ENCODE measurements at places on chromosomes 1 and 21.
A peak's percentile ranks its signal among the peaks of the same experiment; 100 is the strongest.

DNA sequence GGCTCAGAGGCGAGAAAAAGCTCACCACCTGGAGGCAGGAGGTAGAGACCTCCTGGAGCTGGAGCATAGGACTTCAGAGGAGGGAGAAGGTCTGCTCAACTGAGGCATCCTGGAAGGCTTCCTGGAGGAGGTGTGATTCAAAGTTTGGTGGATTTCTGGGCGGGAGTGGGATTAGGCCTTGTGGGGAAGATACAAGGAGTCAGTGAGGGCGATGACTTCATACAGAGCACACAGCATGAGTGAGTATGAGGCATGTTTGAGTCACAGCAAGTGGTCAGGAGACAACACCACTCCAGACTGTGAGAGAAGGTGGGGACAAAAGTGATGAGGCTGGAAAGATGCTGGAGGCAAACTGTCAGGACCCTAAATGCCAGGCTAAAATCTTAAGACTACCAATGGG lies 77.6 kb downstream of the MATN1 start:
- no peak for DNase-seq

DNA sequence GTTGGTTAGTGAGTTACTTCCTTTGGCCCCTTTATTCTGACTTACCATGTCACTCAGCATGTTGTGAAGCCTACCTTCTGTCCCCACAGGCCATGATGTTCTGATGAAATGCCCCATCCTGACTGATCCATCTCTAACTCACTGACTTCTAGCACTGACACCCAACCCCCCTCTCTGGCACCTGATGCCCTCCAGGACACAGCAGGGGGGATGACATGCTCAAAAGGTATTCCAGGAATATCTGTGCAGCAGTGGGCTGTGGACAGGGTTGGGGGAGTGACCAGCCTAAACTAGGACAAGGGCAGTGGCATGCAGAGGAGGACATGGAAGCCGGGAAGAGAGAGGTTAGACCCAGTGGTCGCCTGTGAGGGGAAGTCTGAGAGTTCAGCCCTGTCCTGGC lies 25.5 kb downstream of the SYT2 start:
- no peak for DNase-seq

DNA sequence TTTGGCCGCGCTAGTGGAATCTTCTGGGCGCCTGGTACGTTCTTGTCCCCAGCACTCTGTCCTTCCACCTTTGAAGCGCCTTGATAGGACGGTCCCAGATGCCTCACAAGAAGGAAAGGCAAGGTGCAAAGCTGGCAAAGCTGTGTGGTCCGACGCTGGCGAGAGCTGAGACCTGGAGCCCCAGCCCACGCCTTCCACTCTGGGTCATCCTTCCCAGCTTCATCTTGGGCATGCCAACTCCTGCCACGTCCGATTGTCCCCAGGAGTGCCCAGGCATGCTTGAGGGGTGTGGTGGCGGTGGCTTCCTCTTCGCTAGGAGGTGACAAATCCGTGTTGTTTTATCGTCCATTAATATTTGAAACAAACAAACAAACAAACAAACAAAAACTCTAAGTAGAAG lies 123.9 kb upstream of the DPYD start:
- no peak for DNase-seq

GRCh38 chr21:14241297-14241696 lies 25.3 kb downstream of the RBM11 start:
- DNase-seq, result no peak

GRCh38 chr1:205191622-205192021 lies 19.9 kb downstream of the DSTYK start:
- DNase-seq, result peak; percentile 49

- no peak for DNase-seq
Observed at GRCh38 chr21:36964398-36964797, 2.1 kb downstream of the HLCS start.

DNA sequence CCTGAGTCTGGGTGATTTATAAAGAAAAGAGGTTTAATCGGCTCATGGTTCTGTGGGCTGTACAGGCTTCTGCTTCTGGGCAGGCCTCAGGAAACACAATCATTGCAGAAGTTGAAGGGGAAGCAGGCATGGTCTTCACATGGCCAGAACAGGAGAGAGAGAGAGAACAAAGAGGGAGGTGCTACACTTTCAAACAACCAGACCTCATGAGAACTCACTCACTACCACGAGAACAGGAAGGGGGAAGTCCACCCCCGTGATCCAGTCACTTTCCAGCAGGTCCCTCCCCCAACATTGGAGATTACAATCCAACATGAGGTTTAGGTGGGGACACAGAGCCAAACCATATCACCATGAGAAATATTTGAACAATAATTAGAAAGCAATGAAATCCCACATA lies 222.9 kb downstream of the FAM72C start:
- no peak for DNase-seq

GRCh38 chr1:2412773-2413494 lies 570 bp upstream of the PEX10 start:
- DNase-seq, result peak; percentile 24

DNA sequence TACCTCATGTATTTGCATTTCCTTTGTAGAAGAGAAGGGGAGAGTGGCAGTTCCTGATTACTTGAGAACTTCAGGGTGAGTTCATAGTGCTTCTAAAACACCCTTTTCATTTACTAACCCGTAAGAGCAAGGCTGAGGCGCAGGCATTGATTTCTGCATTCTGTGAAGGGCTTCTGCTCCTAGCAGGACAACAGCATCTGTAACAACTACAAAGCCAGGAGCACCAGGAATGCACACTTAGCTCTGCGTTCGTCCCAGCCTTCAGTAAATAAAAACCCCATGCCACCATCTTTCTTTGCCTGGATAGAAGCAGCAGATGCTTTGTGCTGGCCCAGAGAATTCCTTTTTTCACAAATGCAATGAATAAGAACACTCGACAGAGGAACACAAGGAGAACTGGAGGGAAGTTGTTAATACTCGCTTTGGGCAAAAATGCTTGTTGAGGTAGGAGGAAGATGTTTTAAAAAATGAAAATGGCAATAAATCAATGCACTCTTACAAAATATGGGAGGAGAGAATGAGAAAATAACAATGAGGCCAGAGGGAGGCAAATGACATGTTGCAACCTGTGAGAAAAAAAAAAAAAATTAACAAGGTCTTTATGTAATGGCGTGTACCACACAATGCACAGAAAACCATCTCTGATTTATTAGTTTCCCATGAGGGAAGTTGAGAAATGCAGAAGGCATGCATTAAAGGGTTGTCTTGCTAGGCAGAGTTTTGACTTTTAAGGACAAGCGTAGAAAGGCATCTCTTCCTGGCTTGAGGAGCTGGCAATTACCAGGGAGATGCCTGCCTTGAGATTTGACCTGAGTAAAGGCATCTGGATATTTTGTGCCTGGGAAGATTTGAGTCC lies 418.8 kb downstream of the DISC1 start:
- DNase-seq, result no peak

- no peak for DNase-seq
Observed at GRCh38 chr1:16461681-16462080, 21.2 kb downstream of the NECAP2 start.

DNA sequence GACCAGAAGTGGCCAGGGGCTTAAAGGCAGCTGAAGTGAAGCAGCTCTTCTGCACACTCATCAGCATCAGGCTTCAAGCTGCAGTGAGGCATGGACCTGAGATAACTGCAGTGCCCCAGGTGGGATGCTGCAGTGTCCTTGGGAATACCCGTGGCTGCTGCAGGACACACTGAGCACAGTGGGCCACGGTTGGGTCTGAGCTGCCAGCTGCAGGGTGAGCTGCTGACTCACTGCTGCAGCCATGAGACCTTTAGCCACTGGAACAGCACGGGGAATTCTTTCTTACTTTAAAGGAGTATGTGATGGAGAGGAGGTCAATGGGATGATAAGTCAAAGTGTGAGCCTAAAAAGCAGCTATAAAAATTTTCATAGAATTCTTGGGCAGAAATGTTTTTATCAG lies 102.1 kb downstream of the XCL2 start:
- DNase-seq, result no peak

- no peak for DNase-seq
Observed at GRCh38 chr1:11059155-11059967, 457 bp downstream of the SRM start.

- DNase-seq, result no peak
Observed at GRCh38 chr1:4463631-4464030, 190.8 kb upstream of the AJAP1 start.

- peak; percentile 52 for DNase-seq
Observed at GRCh38 chr21:37916310-37917051, at the start of gene KCNJ6. Gene KCNJ6, minus strand, starts transcription at chr21:37916457. Its CDS starts 75,775 bp downstream, at chr21:37840682.

- DNase-seq, result no peak
Observed at GRCh38 chr1:74502858-74503257, 9.6 kb downstream of the LRRC53 start.

- no peak for DNase-seq
Observed at GRCh38 chr1:45789601-45790000, 13.8 kb upstream of the MAST2 start.

- DNase-seq, result no peak
Observed at GRCh38 chr1:230682882-230683610, 30.9 kb downstream of the AGT start.

DNA sequence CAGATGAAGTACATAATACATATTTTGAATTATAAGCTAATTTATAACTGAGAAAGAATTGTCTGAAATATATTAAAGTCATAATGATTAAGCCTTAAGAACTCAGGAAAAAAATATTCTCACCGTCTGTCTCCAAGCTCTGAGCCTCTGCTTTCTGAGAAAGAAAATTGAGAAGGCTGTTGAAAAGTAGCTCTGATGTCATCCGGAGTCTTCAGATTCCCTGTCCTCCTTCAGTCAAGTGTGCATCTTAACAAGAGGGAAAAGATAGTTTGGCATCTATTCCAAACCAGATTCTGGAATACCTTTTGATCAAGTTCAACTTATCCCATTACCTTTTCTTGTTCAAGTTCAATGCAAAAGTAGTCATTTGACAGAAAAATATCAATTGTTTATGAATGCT lies 50.6 kb downstream of the NRIP1 start:
- no peak for DNase-seq

GRCh38 chr1:170729225-170730002 lies 65.5 kb downstream of the PRRX1 start:
- no peak for DNase-seq

- peak; percentile 45 for DNase-seq
Observed at GRCh38 chr1:53629101-53629691, 109.8 kb downstream of the GLIS1 start.

DNA sequence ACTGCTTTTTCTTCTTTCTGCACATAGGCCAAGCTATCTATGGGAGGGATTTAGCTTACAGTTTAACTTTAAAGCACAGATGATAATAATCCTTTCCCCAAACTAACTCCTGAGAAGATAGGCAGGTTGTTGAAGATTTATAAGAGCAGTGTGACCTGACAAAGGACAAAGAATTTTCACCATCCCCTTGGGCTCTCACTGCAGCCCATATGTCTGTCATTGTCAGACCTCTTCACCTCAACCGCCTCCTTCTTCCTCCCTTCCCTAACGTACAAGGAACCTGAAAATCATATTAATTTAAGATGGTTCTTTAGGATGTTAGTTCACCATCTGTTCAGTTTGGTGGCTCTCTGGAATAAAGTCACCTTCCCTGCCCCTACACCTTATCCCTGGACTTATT lies 5.0 kb downstream of the RNU1-2 start:
- DNase-seq, result no peak

GRCh38 chr1:239457491-239458143 lies 71.2 kb downstream of the CHRM3 start:
- no peak for DNase-seq

- DNase-seq, result no peak
Observed at GRCh38 chr1:7962014-7962335, 464 bp downstream of the PARK7 start.

DNA sequence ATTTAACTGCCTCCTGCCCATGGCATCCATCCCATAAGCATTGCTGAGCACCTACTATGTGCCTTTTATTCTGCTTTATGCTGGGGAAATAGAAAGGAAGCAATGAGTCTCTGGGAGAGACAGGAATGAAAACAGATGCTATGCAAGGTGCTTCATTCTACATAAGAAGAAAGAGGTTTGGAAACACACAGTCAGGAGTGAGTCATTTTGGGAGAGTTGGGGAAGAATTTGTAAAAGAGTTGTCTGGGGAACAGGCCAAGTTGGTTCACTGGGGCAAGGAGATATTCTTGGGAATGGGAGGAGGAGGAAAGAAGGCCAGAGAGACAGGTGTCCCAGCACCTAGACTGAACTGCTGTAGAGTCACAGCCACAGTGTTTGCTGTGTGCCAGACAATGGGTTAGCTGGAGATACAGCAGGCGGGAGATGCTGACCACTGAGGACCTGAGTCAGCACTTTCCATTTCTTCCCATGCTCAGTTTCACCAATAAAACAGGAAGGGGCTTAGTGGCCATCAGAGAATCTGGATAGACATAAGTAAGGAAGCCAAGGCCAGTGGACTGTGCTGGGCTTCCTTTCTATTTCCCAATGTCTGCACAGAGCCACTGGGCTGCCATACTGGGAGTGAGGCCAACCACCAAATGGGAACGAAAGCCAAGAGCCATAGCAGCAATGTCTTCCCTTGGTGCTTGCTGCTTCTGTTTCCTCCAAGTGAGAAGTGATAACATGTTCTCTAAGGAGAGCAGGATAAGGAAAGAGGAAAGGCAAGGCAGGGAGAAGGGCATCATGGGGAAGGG lies 187.7 kb upstream of the USP24 start:
- DNase-seq, result no peak

DNA sequence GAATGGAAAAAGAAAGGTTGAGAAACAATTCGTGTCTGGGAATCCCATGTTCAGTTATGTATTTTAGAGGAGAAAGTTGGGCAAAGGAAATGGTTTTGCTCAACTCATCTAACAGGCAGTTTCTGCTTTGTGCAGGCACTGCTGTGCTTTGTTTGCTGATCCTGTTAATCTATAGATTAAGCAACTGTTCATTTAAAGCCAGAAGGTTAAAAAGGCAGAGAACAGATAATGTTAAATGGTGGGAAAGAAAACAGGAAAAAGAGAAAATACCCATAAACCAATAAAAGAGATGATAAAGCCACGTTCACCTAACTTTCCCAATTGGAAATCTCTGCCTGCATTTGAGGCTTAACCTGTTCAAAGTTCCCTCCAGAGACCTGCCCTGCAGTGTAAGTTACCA lies 70.0 kb downstream of the APP start:
- no peak for DNase-seq

- peak; percentile 23 for DNase-seq
Observed at GRCh38 chr1:229452956-229453801, 19.3 kb upstream of the ACTA1 start.

DNA sequence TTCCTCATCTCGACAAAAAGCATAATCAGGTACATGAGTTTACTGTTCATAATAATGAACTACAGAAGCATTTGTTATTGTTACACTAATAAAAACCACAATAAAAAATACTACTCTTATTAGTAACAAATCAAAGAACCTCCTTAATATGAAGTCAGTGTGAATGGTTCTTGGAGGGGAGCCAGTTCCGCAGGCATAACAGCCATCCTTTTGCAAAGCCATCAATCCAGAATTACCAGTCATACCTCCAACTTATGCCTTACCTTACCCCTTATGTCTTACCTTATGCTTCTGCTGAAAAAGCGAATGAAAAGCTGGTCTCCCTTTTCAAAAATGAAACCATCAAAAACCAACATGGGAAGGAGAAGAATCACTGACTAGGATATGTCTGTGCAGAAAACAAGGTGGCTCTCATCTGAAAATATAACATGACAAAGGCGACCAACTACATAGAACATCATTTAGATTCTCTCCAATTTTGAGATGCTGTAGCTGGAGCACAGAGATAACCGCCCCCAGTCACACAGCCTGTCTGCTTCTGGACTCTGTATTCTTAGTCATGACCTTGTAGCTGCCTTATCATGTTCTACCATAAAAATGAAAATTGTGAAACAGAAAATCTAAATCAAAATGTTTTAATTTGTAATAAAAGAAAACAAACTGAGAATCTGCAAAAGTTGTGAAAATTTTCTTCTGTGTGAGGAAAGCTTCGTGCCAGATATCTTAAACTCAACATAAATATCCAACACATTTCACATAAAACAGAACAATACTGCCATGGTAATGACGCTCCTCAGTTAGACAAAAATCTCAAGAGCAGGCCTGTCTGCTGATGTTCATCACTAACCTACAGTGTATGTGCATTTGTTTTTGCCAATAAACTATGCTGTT lies 438.2 kb downstream of the SMYD3 start:
- no peak for DNase-seq
